Fibroblast of the aortic adventitia (primary cell): ENCODE measurements at places on chromosomes 1 and 21. TPM values are rescaled to one million over a fixed set of nuclear protein-coding genes. Genes with fewer than 3 reads are reported as not detected.

The SRP9 gene
- total RNA-seq = 117 and 330 TPM in 2 replicates

DNA sequence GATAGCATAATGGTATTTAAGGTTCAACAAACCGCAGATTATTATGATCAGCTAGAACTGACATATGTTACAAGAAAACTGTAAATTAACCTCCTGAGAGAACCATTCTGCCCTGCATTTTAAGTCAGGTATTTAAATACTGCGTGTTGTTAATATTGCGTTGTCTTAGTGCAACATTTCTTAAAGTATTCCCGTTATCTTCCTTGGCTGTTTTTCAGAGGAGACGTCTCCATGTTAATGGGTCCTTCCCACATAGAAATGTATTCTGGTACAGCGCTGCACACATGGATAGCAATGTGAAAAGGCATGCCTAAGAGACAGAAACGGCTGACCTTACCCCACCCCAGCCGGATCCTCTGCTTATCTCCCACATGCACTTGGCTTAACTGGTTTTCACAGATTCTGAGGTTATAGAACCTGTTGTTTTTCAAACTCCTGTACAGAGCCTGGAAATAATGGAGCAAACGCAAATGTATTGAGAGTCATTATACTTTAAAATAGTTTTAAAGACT lies 22.8 kb upstream of the DEGS1 start:
- DNase-seq = no peak

The AUNIP gene
- 4.8 TPM in 1 of 2 replicates, not detected in the other for total RNA-seq

DNA sequence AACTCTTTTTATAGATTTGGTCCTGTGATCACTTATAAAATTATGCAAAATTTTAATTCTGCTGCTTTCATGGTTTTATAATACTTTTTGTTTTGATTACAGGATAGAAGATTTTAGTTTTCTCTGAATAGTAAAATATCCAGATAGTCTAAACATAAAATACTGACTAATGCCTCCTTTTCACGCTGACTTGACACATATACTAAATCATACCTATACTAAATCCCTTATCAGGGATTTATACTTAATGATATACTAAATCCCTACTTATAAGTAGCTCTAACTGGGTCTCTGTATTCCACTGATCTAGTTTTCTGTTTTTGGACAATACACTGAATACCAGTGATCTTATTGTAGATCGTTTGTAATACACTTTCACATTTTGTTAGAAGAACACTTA lies 128.0 kb downstream of the USP25 start:
- DNase-seq = no peak

DNA sequence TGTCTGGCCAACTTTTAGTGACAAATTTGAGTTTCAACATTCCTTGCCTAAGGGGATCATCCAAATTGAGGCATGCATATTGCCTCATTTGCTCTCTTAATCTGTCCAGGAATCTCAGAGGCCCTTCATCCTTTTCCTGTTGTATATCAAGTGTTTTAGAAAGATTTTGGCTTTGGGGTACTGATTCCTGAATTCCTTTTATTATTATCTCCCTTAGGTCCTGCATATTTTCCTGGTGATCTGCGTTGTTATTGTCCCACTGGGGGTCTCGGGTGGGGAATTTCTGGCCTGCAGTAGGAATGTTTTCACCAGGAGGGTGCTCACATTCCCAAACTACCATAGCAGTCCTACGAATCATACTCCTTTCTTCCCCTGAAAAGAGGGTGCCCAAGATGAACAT lies 4.4 kb upstream of the AADACL3 start:
- DNase-seq = peak; percentile 21

- no peak for DNase-seq
Observed at GRCh38 chr1:87686136-87686495, 357.4 kb downstream of the LMO4 start.

DNA sequence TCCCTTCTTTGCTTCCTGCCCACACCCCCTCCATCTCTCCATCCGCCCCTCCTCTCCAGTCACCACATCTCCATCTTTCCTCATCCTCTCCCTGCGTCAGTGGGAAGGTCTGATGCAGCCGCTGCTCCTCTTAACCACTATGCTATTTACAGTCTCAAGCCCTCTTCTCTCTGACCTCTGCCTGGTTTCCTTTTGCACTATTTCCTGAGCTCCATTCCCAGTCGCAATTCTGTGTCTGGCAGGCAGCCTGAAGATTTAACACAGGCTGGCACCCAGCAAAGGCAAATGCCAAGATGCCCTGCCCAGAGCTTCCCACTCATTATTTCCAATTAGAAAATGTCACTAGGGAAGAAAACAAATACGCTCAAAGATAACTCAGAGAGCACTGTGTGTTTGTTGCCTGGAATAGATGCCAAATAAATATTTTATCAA lies 89.6 kb upstream of the LPGAT1 start:
- peak; percentile 83 for DNase-seq

DNA sequence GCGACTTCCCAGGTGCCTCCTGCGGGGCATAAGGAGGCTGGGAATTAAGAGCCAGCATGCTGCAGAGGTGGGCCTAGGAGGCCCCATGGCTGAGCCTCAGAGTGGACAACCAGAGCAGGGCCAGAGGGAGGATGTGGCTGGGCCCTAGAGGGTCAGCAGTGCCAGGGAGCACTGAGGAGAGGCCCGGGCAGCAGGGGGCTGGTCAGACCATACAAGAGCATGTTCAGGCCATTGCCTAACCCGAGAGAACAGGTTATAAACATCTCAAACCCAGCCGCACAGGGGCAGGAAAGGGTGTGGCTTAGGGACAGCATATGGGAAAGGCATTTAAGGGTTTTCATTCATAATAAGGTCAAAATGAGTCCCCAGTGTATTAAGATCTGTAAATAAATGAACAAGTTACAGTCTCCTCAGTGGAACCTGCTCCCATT lies 51.1 kb downstream of the IER5 start:
- peak; percentile 54 for DNase-seq

DNA sequence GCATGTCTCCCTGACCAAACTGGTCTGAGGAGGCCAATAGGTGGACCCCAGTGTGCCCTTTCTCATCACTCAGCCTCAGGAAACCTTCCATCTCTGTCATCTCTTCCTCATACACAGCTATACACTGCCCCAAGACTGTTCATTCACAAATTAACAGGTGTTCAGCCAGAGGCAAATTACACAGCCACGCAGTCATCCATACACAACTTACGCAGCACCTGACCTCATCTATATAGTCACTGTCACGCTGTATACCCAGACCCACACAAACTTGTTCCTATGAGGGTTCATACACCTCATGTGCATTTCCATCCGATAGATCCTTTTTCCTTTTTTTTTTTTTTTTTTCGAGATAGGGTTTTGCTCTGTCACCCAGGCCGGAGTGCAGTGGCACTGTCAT lies 12.4 kb downstream of the DLGAP3 start:
- DNase-seq = no peak

DNA sequence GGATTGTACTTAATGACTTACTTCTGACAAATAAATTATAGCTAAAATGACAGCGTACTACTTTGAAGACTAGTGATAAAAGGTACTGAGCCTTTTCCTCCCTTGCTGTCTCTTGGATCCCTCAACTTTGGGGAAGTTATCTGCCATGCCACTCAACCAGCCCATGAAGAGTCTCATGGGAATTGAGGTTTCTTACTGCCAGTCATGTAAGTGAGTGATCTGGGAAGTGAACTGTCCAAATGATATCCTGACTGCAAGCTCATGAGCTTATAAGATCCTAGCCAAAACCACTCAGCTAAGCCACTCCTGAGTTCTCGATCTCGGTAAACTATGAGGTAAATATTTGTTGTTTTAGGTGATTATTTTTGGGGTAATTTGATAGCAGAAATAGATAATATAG lies 247.8 kb downstream of the NCAM2 start:
- DNase-seq = no peak

The OR2L13 gene
- total RNA-seq = not detected in 2 replicates

- DNase-seq = peak; percentile 36
Observed at GRCh38 chr1:240122639-240123613, 31.2 kb downstream of the FMN2 start.

DNA sequence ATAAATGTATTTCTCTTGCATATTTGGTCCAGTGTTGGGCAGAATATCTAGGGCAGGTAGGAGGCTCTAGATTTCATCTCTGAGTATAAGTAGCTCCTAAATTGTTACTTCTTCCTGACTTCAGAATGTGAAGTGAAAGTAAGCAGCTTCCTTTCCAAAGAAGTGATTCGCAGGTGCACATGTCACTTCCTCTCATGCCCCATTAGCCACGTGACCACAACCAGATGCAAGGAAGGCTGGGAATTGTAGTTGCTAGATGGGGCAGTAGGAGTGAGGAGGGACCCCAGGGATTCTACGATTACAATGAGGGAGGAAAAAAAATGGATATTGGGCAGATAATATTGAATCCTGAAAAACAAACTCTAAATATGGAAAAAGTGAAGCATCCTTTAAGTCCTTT lies 113.2 kb upstream of the CYYR1 start:
- DNase-seq = peak; percentile 28

The PSRC1 gene
- 10.0 and 19.0 TPM in 2 replicates for total RNA-seq

GRCh38 chr1:240928265-240928664 lies 316.3 kb upstream of the GREM2 start:
- no peak for DNase-seq
